A673 (cell line): ENCODE measurements at places on chromosomes 12 and 14. TPM values are rescaled to one million over a fixed set of nuclear protein-coding genes. Genes with fewer than 3 reads are reported as not detected.

The DYRK4 gene
- total RNA-seq = 23.7 and 30.8 TPM in 2 replicates

The SMCO2 gene
- not detected in 2 replicates for total RNA-seq

The KRT4 gene
- not detected in 2 replicates for total RNA-seq

The KRT6C gene
- not detected in 2 replicates for total RNA-seq

The ALKBH1 gene
- total RNA-seq = 19.4 and 22.3 TPM in 2 replicates

The KITLG gene
- 4.6 and 5.7 TPM in 2 replicates for total RNA-seq
